T-helper 2 cell treated with Interferon-gamma antibody and Interleukin-4, amounts not matched to agents 100 ng/mL and 5 ng/mL, for 36 hours (primary cell): ENCODE measurements at places on chromosomes 4 and X. TPM values are rescaled to one million over a fixed set of nuclear protein-coding genes. Genes with fewer than 3 reads are reported as not detected.

The ARSD gene
- total RNA-seq: 4.1 and 4.9 TPM in 2 replicates

The MYOZ2 gene
- not detected in 2 replicates for total RNA-seq

The FRMD7 gene
- not detected in 2 replicates for total RNA-seq

The VCX gene
- not detected in 2 replicates for total RNA-seq

The ZFP92 gene
- 1.3 and 1.5 TPM in 2 replicates for total RNA-seq
